GM06990 (cell line): ENCODE measurements at places on chromosomes 6 and 20.

DNA sequence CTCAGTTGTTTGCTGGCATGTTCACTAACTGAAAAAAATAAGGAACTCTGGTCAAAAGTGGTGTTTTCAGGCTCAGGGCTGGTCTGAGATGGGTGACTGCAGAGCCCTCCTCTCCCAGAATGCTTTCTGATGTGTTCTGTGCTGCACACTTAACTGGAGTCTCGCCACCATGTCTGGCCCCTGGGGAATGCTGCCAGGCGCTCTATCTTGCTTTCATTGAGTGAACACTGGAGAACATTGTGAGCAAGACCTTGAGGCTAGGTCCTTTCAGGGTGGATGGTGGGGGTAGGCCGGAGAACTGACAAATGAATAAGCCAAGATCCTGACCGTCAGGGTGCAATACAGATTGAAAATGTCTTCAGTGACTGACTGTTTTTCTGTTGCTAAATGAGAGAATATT is 19.5 kb downstream of the PANK2 start:
- DNase-seq, result no peak

DNA sequence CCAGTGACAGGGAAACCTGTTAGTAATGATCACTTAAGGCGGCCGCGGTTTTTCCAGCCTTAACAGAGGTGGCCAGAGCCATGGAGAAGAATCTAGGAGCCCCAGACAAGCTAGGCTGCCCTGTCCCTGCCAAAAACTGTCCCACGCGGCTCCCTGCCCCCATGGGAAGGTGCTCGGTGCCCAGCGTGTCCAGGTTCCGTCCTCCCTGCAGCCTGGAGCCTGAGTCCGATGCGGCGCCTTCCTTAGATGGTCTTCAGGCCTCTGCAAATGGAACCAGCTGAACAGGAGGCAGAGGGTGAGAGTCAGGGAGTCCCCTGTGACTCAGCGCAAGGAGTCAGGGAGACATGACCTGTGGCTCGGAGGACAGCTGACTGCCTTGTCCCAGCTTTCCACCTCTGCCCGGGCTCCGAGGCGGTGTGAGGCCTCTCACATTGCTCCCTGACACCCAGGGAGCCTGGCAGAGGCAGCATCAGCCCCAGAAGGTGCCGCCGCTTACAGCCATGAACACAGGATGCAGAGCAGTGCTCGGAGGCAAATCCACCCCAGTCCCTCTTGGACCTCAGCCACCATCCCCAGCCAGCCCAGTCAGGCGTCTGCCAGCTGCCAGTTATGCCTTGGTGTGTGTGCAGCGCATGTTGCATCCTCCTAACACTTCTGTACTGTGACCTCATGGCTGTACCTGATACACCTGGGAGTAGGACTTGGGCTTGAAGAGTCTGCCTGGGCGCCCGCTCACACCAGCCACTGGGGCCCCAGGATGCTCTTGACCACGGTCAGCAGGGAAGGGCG is 377.7 kb downstream of the CDH4 start:
- DNase-seq, result no peak

DNA sequence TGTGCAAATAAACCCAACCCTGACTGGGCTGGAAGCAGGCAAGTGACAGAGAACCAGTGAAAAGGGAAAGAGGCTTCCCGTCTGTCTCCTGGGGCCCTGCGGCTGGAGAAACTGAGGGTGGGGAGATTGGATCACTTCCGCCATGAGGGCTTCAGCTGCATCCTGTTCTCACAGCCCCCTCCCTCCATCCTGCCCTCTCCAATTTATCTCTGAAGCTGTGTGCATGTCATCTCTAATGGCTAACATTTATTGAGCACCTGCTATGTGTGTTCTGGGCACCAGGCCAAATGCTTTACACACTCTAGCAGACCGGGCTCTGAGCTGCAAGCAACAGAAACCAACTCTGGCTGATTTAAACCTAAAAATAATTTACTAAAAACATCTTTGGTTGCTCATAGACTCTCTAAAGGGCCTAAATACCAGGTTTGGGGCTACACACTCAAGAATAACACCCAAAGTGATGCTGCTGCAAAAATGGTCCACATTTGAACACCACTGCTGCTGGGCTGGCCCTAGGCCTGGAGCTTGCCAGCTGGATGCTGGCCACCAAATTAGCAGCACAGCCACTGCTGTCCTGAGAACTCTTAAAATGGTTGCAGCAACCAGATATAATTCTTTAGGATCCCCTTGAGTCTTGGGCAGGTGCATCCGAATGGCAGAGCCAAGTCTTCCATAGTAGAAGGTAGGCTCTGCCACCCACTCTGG is 123.6 kb upstream of the LRFN2 start:
- DNase-seq, result peak; percentile 3

DNA sequence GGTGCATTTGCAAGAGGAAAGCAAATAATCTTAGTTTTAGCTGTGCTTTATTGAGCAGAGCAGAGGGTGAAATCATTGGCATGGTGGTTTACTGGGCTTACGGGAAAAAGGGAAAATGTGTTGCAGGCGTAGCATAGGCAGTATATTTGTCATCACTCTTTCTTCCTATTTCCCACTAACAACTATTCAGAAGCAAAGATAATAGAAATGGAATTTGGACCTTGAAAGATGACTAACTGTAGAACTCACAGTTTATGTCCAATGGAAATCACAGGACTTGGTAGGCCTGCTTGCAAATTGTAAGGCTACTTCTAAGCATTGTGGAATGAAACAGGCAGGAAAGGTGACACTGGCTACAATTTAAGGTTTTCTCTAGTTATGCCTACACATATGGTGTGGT is 611.9 kb upstream of the MAN1A1 start:
- no peak for DNase-seq

- peak; percentile 28 for DNase-seq
Observed at GRCh38 chr6:47097092-47097945, 55.2 kb upstream of the ADGRF1 start.
